ENCODE measurements at places on chromosomes 12 and 14.

DNA sequence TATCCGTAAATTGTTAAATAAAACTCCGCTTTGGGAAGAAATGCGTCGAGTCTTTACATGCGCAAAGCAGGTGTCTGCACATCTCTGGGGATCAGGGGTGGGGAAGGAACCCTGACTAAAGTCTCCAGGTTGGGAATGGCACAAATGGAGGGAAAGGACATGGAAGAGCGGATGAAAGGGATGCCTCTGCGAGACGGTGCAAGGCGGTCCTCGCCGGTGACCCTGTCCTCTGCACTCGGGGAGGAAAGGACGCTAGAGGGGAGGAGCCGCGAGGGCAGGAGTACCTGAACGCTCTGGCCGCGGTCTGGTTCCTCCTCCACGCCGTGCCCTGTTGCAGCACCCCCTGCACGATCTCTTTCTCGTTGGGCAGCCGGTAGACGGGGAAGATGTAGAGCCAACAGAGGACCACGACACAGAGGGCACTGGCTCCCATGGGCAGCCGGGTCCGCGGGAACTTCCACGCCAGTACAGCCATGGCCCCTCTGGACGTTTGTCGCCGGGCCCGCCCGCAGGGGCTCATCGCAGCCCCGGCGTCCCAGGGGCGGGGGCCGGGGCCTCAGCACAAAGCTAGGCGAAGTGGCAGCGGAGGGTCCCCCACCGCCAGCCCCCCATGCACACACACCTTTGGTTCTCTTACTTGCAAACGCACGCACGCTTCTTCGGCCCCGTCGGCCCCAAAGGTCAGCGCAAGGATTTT is 646 bp downstream of the ST8SIA1 start:
- no peak for DNase-seq

GRCh38 chr12:4240161-4240783 is 33.3 kb upstream of the CCND2 start:
- no peak for DNase-seq

- DNase-seq, result no peak
Observed at GRCh38 chr12:111758120-111758561, 8.6 kb upstream of the ALDH2 start.

DNA sequence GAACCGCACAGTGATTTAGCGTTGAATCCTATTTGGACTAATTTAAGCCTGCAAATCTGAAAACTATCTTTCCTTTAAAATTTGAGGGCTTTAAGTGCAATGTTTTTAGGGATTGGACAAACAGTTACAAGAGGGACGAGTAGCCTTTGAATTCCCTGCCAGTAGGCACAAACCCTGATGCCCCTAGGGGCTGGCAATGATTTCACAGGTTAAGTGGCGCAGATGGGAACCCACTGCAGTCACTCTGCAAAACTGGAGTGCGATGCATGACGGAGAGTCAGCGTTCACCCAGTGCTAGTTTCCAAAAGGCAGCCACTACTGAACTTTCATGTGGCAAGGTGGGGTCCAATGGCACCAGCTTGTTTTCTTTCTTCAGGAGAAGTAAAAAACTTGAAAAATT is 99.4 kb upstream of the FRMD6 start:
- no peak for DNase-seq

GRCh38 chr12:59459966-59460660 is 135.7 kb upstream of the SLC16A7 start:
- DNase-seq, result no peak

- DNase-seq, result no peak
Observed at GRCh38 chr14:93531644-93532043, 100.9 kb downstream of the UNC79 start.
